SK-MEL-5 (cell line): ENCODE measurements at places on chromosomes 7 and 10. TPM values are rescaled to one million over a fixed set of nuclear protein-coding genes. Genes with fewer than 3 reads are reported as not detected.

The LLCFC1 gene
- not detected in 2 replicates for total RNA-seq

The MYO1G gene
- 0.03 and 0.26 TPM in 2 replicates for total RNA-seq

The WEE2 gene
- total RNA-seq: not detected in 2 replicates

The CNPY1 gene
- total RNA-seq: not detected in 2 replicates

GRCh38 chr10:52739380-52740154 is 33.0 kb downstream of the MBL2 start:
- DNase-seq: no peak

GRCh38 chr7:100874300-100874576 is 665 bp upstream of the SRRT start:
- no peak for DNase-seq

- DNase-seq: no peak
These were observed 13.3 kb upstream of the TMEM248 start for GRCh38 chr7:66907731-66908130.

- no peak for DNase-seq
These were observed 20.3 kb downstream of the C10orf90 start for GRCh38 chr10:126650161-126650560.

GRCh38 chr7:106729720-106730385 is 68.9 kb upstream of the CCDC71L start:
- no peak for DNase-seq

DNA sequence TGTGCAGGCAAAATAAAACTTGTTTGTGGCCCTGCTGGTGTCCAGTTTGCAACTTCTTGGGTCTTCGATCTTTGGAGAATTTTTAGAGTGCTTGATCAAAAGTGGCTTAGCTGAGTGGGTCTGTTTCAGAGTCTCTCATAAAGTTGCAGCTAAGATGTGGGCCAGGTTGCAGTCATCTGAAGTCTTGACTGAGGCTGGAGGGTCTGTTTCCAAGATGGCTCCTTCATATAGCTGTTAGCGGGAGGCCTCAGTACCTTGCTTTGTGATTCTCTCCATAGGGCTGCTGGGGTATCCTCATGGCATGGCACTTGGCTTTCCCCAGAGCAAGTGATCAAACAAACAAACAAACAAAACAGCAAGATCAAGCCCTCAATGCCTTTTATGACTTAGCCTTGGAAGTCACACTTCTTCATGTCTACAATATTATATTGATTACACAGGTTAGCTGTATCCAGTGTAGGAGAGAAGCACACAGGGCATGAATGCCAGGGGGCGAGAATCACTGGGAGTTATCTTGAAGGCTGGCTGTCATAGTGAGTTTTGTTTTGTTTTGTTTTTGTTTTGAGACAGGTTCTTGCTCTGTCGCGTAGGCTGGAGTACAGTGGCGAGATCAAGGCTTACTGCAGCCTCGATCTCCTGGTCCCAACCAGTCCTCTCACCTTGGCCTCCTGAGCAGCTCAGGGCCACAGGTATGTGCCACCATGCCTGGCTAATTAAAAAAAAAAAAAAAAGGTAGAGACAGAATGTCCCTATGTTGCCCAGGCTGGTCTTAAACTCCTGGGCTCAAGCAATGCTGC is 10.2 kb downstream of the CYP26A1 start:
- no peak for DNase-seq

DNA sequence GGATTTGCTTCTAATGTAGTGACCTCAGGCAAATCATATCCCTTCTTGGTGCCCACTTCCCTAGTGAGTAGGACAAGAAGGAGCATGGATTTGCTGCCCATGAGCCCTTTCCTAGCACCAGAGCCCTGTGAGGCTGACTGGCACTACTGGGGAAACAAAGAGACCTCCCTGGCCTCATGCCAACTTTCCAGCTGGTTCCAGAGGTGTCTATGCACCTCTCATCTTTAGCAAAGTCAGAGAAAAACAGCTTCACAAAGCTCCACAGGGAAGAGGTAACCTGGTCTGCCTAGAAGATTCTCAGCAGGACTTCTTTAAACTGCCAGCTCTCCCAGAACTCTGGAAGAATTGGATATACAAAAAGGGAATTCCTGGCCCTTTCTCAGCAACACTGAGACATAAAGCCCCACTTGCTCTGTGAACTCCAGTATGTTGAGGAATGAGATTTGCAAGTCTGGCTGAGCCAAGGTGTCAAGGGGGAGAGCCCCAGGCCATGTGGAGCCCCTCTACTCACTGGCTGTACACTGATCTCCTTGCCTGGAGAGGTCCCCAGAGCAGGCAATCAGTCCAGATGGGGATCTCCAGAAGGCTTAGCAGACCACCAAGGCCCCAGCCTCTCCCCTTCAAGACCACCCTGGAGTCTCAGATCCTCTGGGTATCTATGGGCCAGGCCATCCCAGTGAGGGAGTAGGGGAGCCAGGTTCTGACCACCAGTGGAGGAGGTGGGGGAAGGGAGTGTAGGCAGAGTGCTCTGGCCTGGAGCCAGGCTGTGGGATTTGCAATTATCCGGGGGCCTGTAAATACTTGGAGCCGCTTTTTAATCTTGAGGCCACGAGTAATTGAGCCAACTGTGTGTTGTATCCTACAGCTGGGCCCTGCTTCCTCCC is 24.4 kb upstream of the RBM20 start:
- DNase-seq: no peak
